ENCODE measurements at places on chromosomes 7 and 10.

DNA sequence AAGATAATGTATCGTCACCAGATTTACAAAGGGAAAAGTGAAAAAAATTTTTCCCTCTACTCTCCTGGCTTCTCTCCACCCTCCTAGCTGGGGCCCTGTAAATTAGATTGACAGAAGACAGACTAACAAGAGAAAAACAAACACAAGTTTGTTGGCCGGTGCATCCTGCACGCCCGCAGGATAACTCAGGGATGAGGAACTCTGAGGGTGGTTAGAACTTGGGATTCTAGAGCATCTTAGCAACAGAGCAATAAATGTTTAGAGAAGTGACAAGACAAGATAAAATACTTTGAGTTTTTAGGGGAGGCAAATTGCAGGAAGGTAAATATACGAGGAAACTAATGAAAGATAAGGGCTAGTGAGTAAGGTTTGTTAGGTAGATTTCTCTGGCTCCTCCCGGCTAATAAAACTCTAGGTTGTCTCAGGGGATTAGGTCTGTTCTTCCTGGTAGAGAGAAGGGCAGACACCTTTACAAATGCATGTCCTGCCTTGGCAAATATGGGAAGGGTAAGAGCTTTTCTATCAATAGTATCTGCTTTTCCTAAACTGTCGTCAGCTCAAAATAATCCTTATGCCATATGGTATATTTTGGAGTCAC is 4.3 kb upstream of the UCN3 start:
- DNase-seq = no peak

DNA sequence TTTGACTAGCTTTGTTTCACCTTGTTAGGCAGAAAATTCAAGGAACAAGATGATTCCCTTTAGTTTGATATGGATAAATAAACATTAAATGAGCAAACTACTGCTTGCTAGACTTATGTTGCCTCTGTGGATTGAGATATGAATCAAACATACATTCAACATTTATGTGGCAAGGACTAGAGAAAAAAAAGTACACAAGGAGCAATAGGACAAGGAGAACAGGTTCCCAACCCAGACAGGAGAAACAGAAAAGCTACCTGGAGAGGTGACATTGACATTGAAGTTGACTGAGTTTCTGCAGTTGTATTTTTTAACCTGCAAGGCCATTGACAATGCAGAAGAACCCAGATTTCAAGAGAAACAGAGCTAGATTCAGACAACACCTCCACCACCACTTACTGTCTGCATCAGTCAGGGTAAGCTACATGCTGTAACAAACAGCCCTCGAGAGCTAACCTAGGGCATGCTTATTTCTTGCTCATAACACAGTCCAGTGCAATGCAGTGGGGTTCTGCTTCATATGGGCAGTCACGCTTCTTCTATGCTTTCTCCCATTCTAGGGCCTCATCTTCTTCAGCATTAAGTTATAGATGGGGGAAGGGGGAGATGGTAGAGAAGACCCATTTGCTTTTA is 180.9 kb upstream of the LYZL1 start:
- no peak for DNase-seq

- DNase-seq = no peak
Observed at GRCh38 chr10:79044036-79044632, 24.6 kb upstream of the ZMIZ1 start.

GRCh38 chr10:109427411-109427810 is 495.9 kb downstream of the XPNPEP1 start:
- no peak for DNase-seq

GRCh38 chr10:119003572-119004289 is 25.8 kb upstream of the NANOS1 start:
- peak; percentile 47 for DNase-seq

DNA sequence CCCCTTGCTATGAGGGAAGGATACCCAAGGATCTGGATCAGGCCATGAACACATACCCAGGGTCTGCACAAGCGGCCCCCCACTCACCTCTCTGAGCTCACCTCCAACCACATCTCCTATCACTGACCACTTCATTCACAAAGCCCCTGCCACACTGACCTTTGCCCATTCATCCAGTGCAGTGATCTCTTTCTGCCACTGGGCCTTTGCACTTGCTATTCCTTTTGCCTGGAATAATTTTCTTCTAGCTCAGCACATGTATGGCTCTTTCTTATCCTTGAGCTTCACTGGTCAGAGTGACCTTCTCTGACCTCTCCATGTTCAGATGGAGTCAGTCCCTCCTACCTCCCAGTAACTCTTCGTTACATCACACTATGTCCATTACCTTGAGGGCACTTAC is 48.3 kb downstream of the ADRA2A start:
- DNase-seq = no peak

- no peak for DNase-seq
Observed at GRCh38 chr7:91266067-91266688, 1.9 kb downstream of the FZD1 start.

DNA sequence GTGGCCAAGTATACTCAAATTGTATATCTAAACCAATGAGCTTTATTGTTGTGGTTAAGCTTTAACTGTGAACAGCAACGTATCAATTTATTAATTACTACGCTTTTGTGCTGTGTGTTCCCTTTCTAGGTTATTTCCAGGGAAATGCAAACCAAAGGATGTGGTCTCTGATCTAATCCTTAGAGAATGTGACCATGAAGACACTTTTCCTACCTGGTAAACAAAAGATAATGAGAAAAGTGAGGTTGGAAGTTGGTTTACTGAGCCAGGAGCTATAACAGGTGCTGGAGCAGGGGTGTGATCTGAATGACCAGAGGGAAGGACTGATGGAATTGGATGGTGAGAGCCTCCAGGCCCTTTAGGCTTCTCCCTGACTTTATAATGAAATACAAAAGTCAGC is 25.4 kb upstream of the CALU start:
- DNase-seq = no peak

GRCh38 chr7:74217455-74218342 is 7.9 kb downstream of the LAT2 start:
- no peak for DNase-seq

DNA sequence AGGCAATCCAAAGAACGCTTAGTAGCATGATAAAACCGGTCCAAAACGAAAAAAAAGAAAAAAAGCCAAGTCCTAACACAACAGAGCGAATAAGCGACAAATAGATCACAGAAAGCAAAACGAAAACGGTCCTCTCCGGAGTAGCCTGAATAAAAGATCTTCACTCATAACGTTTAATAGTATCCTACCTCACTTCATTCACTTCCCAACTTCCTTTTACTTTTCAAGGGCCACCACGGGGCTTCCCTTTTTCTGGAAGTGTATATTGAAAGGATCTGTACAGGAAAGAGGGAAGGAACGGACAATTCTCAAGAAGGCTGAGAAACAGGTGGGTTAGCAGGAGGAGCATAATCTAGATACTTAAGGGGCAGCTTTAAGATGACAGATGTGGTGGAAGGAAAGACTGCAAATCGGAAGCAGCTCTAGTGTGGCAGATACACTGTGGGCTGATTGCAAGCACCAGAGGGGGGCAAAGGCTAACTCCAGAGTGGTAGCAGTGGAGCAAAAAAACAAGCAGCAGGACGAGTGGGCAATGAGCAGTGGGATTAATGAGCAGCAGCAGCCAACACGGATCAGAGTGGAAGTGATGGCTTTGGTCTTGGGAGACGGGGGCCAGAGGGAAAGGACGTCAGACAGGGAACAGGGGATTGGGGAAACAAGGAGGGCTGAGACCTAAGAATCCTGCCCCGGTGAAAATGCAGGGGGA is 866 bp downstream of the CNOT4 start:
- peak; percentile 33 for DNase-seq

- no peak for DNase-seq
Observed at GRCh38 chr10:125002047-125002422, 60.1 kb downstream of the ZRANB1 start.

- DNase-seq = no peak
Observed at GRCh38 chr10:33521062-33521461, 186.6 kb upstream of the NRP1 start.

- DNase-seq = no peak
Observed at GRCh38 chr10:100569687-100570481, 34.1 kb downstream of the HIF1AN start.

- no peak for DNase-seq
Observed at GRCh38 chr10:78844960-78845607, 223.7 kb upstream of the ZMIZ1 start.

- DNase-seq = no peak
Observed at GRCh38 chr7:55526770-55527169, 45.5 kb downstream of the VOPP1 start.

- DNase-seq = peak; percentile 72
Observed at GRCh38 chr7:46754140-46754720, 827.7 kb downstream of the TNS3 start.

GRCh38 chr7:92621561-92622023 is 31.4 kb upstream of the FAM133B start:
- DNase-seq = no peak

DNA sequence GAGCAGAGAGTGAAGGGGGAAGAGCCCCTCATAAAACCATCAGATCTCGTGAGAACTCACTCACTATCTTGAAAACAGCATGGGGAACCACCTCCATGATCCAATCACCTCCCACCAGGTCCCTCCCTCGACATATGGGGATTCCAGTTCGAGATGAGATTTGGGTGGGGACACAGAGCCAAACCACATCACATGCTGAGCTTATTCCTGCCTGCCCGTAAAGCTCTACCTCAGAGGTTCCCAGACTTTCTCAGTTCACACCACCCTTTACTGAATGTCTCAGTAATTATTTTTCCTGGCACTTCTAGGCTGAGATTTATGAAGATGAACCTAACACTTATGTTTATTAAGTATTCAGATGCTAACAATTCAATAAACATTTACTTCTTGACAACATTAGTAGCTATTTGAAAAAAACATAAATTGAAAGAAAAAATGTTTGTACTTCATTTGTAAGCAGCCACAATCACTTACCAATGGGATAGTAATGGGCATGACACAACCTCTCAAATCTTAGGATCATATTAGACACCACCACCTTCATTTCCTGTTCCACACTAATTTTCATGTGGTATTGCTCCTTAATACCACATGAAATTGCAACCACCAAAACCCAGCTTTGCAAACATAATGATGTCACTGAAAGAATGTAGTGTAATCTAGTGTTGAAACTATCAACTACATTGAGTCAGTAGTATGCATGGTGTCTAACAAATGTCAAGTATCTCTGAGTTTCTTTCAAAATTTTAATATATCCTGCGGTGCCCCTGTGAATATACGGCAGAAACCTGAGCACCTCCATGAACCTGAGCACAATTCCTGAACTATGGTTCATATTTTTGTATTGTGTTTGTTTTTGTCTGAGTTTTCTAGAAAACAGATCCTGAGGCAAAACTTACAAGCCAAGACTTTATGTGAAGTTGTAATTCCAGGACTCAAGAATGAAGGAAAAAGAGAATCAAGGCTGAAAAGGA is 4.5 kb upstream of the DGKI start:
- no peak for DNase-seq
